ENCODE measurements at places on chromosomes 16 and 17.

- no peak for DNase-seq
These were observed 767 bp downstream of the SYNGR2 start for GRCh38 chr17:78168903-78169793.

GRCh38 chr16:27083861-27084261, 17.1 kb downstream of the C16orf82 start:
- DNase-seq = no peak

DNA sequence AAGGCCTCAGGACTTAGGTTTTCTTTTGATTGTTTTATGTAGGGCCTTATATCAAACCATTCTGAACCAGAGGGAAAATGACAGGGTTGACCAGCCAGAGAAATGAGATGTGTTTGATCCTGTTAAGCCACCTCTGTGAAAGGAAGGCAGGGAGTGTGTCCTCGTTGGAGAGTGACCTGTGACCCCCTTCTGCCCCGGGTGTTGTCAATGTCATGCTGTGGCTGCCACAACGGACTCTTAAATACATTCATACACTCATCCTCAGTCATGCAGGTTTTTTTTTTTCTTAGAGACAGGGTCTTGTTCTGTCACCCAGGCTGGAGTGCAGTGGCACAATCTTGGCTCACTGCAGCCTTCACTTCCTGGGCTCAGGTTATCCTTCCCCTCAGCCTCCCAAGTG, 6.1 kb downstream of the MYCBPAP start:
- no peak for DNase-seq

GRCh38 chr17:7004398-7005253, 7.8 kb upstream of the RNASEK start:
- DNase-seq = no peak

DNA sequence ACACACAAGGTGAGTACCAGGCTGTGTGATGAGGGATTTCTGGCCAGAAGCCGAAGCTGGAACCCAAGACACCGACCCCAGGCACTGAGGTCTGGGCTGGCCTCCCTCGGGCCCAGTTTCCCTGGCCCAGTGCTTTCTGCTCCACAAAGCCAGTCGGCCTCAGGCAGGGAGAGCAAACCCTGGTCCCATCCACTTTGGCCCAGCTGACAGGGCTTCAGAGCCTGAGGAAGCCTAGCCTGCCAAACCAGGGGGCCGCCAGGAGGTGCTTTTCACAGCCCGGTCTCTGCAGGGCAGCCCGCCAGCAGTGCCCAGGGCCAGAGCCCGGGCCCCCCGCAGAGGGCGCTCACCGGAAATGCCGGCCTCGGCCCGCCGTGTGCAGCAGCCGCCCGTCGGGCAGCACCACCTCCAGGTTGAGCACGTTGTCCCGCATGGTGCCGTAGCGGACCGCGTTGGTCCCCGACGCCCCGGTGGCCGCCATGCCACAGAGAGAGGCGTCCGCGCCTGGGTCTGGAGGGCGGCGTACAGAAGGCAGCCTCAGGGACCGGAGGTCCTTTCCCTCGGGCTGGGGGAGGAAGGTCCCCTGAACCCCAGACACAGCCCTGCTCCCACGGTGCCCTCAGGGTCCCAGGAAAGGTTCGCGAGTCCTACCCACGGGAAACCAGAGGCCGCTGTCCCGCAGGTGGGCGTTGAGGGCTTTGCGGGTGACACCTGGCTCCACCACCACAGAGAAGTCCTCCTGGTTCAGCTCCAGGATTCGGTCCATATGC, 2.2 kb downstream of the LDHD start:
- DNase-seq = no peak

- no peak for DNase-seq
These were observed 7.2 kb upstream of the UNK start for GRCh38 chr17:75777296-75777922.

- DNase-seq = no peak
These were observed 10.2 kb downstream of the TEX2 start for GRCh38 chr17:64252831-64253230.

DNA sequence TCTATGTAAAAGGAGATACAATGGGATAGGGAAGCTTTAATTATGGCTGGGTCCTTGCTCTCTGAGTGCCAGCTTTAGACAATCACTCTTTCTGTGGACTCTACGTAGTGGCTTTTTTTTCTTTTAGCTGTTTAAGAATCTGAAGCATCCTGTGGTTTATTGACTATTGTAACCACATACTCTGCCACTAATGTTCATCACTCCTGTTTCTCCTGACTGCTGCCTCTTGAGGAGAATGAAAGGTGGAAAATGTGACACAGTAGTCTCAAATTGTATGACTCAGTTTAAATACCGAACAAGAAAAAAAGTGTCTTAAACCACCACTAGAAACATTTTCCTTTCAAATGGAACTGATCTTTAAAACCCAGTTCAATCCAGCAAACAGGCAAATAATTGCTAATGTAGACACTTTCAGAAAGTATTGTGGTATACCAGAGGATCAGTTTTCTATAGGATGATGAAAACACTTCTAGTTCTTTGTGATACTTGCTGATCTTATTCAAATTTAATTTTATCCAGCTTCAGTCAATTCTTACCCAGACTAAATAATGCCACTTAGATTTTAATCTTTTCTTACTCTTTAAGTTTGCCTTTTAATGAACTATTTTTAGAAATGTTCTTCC, 302.7 kb upstream of the PMFBP1 start:
- DNase-seq = peak; percentile 74

DNA sequence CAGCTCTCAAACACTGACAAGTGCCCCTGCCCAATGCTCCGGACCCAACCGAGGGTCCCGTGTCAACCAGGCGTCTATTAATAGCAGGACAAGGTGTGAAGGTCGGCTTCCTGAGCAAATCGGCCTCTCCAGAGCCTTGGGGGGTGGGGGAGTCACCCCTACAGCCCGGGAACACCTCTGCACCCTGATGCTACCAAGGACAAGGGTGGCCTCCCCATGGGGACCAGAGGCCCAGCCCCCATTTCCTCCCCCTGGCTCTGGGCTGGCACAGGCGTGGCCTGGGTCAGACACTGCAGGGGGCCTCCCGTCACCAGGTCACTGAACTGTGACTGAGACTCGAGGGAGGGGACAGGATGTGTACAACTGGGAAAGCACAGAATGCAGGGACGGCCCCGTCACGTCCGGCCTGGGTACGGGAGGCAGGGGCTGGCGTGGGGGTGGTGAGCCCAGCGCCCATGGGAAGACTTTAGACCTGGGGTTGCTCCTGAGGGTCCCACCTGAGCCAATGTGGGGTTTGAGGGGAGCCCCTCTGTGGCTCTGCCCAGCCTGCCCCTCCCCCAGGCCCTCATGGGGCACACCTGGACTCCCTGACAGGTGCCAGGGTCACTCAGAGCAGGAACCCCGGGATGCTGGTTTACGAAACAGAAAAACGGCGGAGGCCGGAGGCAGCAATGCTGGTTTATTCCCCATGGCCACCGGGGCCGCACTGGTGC, 579 bp upstream of the CYBA start:
- no peak for DNase-seq

DNA sequence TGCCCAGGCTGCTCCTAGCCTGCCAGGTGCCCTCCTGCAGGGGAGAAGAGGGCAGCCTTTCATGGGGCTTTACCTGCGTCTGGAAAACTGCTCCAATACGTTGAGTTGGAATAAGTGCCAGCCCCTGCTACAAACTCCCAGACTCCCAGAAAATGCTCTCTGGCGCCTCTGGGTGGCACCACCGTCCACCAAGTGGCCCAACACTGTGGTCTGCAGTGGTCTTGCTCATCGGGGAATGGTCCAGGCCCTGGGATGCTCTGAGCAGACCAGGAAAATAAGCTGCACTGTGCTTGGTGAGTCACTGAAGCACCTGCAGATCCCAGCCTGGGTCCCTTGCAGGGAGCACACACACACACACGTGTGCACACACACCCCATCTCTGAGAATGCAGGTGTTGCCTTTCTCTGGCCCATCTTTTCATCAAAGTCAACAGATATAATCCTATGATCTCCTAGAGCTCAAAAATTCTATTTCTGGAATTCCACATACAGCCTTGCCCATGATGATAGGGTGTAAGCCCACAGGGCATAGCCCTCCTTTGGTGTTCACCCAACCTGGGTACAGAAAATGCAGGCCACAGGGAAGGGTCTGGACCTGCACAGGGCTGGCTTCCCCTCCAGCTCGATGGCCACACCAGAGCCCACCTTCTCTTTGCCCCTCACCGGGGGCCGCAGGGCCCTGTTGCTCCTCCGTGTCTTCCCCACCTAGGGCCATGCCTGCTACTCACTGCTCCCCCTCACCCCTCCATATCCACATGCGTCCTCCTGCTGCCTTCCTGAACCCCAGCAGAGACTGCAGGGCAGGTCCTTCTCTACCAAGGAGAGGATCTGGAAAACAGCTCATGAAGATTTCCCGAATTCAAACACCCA, 20.5 kb downstream of the CDIP1 start:
- DNase-seq = no peak

DNA sequence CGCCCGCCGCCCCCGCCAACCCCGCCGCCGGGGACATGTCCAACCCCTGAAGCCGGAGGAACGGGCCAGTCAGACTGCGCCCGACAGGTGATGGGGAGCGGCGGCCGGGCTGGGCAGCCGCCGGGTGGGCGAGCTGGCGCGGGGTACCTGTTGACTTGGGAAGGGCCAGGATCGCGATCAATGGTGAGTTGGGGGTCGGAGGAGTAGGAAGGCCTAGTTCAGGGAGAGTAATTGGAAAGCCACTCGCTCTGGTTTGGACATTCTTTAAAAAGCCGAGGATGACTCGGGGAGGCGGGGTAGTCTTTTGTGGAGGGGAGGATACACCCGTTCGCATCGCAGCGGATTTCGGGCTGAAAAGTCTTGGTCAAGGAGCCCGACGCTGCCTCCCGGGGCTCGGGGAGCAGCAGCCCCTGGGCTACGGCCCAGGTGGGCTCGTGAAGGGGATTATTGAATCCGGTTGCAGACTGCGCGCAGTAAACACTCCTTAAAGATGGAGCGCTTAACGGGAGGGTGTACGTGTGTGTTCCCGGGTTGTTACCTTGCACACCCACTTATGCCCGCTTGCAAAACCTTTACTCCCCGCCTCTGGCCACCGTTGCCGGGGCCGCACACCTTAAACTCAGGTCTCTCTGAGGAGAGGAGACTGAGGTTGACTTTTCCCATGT, 123.8 kb downstream of the GOSR1 start:
- no peak for DNase-seq

DNA sequence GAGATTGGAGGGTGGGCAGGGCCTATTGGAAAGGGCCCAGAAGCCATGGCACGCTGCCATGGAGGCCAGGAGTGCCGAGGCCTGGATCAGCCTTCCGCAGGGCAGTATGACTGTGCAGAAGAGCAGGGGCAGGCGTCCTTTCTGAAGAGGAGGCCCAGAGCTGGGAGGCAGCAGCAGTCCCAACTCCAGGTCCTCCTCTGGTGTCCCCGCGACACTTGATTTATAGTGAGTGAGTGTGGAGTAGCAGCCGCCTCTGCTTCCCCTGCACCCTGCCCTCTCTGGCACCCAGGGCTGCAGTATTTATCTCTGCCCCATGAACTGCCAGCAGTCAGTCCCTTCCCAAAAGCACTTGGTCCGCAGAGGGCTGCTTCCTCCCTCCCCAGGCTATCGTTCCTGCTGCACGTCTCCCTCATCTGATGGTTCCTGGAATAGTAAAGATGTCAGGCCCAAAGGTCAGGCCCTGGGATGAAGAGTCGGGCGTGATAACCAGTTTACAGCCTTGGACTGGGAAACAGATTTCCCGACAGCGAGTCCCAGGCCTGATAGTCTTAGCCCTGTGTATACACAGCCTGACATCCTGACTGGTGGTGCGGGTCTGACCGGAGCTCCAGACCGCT, 32.9 kb downstream of the PGS1 start:
- no peak for DNase-seq

DNA sequence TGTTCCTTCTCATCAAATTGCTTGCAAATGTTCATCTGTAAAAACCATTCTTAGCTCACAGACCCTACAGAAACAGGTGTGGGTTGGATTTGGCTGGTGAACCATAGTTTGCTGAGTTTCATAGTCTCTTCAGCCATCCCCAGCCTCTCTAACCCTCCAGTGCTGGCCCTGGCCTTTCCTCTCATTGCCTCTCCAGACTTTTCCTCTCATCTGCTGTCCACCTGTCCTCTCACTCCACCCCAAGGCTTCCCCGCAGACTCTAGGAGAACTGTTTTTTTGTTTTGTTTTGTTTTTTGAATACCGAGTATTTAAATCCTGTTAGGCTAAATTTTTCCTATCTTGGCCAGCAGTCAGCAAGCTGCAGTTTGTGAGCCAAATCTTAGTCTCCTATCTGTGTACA, 41.1 kb downstream of the MEOX1 start:
- DNase-seq = no peak

- DNase-seq = no peak
These were observed 14.8 kb downstream of the TAC4 start for GRCh38 chr17:49832840-49833599.
